ENCODE measurements at places on chromosomes 1 and 21.

DNA sequence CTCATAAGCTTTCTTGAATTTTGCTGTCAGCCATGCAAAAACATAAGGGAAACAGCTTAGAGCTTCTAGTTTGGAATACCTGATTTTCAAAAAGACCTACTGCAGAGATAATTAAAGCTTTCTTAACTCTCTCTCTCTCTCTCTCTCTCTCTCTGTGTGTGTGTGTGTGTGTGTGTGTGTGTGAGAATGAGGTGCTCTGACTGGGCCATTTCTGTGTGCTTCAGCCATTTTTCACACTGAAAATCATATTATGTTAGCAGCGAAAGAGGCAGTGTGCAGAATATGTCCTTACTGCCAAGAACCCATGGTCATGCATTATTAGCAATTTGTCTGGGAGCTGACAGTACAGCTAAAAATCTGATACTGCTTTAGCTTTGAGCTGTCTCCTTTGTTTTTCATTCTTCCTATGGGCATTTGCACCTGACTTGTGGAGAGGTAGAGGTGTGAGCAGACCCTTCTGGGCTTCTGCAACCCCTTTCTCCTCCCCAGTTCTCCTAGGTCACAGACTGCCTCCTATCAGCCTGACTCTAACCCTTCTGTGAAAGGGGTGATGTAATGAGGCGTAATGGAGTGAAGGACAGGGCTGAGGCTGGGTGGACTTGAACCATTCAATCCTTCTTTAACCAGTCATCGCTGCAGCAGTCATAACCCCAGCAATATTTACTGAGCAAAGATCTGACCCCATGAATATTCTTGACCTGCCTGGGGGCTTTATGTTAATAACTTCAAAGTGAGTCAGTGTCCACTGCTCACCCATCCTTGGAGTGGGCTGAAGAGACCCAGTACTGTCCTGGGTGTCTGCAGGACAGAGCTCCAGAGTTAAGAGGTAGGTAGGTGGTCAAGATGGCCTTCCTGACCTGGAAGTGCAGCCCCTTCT lies 61.2 kb downstream of the SYT6 start:
- H3K4me1 ChIP-seq = peaks cover 4% of the 10 kb centered on the region
- H3K27ac ChIP-seq = no peak overlapping the region
- no peaks in the 10 kb centered on the region for H3K36me3 ChIP-seq
- H3K4me3 ChIP-seq = no peak overlapping the region
- DNase-seq = no peak

GRCh38 chr1:236176337-236177336 lies 34.3 kb downstream of the GPR137B start:
- H3K27ac ChIP-seq = peak overlapping the region; percentile 5
- no peak overlapping the region for H3K4me3 ChIP-seq
- peaks cover 15% of the 10 kb centered on the region for H3K4me1 ChIP-seq
- no peak for DNase-seq

GRCh38 chr1:16026723-16027484 lies 5.1 kb downstream of the CLCNKA start:
- peaks cover 30% of the 10 kb centered on the region for H3K27me3 ChIP-seq
- H3K27ac ChIP-seq = no peak overlapping the region
- peak; percentile 71 for DNase-seq
- H3K36me3 ChIP-seq = no peaks in the 10 kb centered on the region
- peaks cover 1% of the 10 kb centered on the region for H3K4me1 ChIP-seq

GRCh38 chr1:183808296-183809027 lies 3.5 kb downstream of the RGL1 start:
- peaks cover 6% of the 10 kb centered on the region for H3K27me3 ChIP-seq
- H3K4me3 ChIP-seq = no peak overlapping the region
- H3K4me1 ChIP-seq = peaks cover 20% of the 10 kb centered on the region
- H3K36me3 ChIP-seq = no peaks in the 10 kb centered on the region

DNA sequence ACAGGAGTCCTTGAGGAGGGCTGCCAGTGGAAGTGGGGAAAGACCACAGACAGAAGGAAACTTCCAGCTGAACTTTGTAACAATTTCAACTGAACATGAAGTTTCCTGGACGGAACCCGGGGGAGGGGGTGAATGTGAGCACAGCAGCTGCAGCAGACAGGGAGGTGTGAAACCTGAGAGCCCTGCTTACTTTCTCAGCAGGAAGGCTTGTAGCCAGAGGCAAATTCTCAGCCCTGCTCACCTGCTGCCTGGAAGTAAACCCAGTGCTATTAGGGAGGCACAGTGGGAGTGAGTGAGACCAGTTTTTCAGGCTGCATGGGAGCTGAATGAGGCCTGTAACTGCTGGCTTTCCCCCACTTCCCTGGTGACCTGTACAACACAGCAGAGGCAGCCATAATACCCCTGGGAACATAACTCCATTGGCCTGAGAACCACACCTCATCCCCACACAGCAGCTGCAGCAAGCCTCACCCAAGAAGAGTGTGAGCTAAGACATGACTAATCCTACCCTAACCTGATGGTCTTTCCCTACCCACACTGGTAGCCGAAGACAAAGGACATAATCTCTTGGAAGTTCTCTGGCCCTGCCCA lies 9.6 kb upstream of the SPRR2F start:
- H3K4me1 ChIP-seq = peaks cover 30% of the 10 kb centered on the region
- H3K4me3 ChIP-seq = no peak overlapping the region
- no peak for DNase-seq
- H3K27me3 ChIP-seq = no peaks in the 10 kb centered on the region
- H3K27ac ChIP-seq = peak overlapping the region; percentile 96

DNA sequence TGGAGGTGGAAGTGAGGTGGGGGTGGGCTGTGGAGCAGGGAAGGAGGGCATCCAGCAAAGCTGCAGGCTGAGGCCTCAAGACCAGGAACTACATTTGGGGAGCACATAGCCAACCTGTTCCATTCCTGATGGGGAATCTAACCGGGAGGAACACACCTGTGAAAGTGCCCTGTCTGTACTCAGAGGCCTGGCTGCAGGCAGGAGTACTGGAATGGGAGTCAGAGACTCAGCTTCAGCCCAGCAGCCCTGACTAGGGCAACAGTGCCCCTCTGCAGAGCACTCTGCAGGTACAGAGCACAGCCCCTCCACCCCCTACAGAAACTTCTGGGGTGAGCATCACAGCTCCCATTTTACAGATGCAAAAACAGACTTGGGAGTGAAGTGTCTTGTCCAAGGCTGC lies 126.4 kb downstream of the DMRTB1 start:
- peaks cover 17% of the 10 kb centered on the region for H3K27me3 ChIP-seq
- peaks cover 6% of the 10 kb centered on the region for H3K4me1 ChIP-seq
- DNase-seq = no peak
- H3K4me3 ChIP-seq = no peak overlapping the region

DNA sequence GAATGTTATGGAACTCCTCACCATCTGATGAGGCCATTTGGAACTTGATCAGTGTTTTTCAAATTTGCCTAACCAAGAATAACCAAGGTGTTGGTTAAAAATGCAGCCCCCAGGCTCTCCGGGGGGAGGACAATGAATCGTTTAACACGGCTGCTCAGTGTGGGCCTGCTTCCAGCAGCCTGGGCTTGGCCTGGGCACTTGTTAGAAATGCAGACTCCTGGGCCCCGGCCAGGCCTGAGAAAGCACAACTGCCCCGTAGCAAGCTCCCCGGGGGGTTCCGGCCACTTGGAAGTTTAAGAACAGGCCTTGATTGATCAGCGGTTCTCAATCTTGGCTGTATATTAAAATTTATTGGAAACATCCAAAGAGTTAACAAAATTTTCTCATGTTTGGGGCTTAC lies 22.8 kb upstream of the C2CD2 start:
- no peaks in the 10 kb centered on the region for H3K4me1 ChIP-seq
- H3K36me3 ChIP-seq = no peaks in the 10 kb centered on the region
- H3K27me3 ChIP-seq = no peaks in the 10 kb centered on the region
- DNase-seq = no peak

DNA sequence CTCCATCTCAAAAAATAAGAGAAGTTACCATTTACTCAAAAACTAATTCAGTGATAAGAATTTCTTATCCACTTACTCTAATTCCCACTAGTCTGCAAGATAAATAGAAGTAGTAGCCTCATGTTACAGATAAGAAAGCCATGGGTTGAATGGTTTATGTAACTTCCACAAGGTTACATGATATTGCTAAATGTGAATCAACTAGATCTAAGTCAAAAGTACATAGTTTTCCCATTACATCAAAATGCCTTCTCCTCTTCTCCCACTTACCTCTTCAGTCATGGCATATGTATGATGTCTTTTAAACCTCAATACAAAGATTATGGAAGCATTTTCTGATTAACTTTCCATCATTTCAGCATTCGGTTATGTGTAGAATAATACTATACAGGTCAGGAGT lies 108.5 kb downstream of the ASH1L start:
- no peak for DNase-seq
- H3K36me3 ChIP-seq = peaks cover 23% of the 10 kb centered on the region
- no peaks in the 10 kb centered on the region for H3K27me3 ChIP-seq

DNA sequence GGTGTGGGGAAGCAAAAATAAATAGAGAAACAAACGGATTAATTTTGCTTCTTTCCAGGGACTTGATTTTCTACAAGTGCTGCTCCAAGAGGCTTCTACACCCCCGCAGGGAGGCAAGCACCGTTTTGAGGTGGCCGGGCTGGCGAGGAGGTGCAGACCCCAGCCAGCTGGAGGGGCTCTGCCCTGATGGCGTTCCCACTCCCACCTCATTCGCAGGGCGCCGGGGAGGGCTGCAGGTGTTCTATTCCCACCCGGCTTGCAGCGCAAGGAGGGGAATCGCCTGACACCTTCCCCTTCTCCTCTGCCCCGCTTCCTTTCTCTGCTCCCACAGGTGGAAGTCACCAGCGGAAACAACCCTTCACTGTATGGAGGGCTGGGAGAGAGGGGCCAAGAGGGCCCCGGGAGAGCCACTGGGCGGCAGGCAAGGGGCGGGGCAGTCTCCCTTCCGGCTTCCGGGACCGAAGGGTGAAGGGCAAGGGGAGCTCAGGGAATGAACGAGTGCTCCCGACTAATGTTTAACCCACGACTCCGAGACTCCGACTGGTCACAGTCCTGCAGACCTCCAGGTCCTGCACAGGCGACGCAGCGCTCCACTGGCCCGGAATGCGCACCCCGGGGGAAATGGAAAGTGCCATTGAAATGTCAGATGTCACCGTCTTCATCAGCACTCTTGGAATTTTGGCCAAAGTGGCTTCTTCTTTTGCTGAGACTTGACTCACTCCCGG lies 29.1 kb downstream of the TEX35 start:
- H3K4me1 ChIP-seq = peaks cover 22% of the 10 kb centered on the region
- peak; percentile 62 for DNase-seq
- H3K36me3 ChIP-seq = peaks cover 3% of the 10 kb centered on the region
- H3K27me3 ChIP-seq = peaks cover 3% of the 10 kb centered on the region
- H3K4me3 ChIP-seq = peak overlapping the region; percentile 90

GRCh38 chr1:197130677-197131304 lies 15.7 kb downstream of the ASPM start:
- H3K4me3 ChIP-seq = no peak overlapping the region
- H3K27ac ChIP-seq = no peak overlapping the region
- no peaks in the 10 kb centered on the region for H3K27me3 ChIP-seq
- no peak for DNase-seq
- peaks cover 4% of the 10 kb centered on the region for H3K4me1 ChIP-seq

GRCh38 chr1:234756066-234756774 lies 146.2 kb upstream of the IRF2BP2 start:
- no peak overlapping the region for H3K4me3 ChIP-seq
- no peaks in the 10 kb centered on the region for H3K36me3 ChIP-seq
- H3K27ac ChIP-seq = no peak overlapping the region
- no peaks in the 10 kb centered on the region for H3K27me3 ChIP-seq
- H3K4me1 ChIP-seq = peaks cover 27% of the 10 kb centered on the region
- DNase-seq = no peak

GRCh38 chr1:17091252-17091651 lies 28.0 kb downstream of the PADI2 start:
- no peak overlapping the region for H3K27ac ChIP-seq
- H3K27me3 ChIP-seq = peaks cover 15% of the 10 kb centered on the region
- DNase-seq = no peak
- H3K36me3 ChIP-seq = no peaks in the 10 kb centered on the region

GRCh38 chr1:95086949-95087533 lies 14.3 kb upstream of the ALG14 start:
- H3K36me3 ChIP-seq = peaks cover 5% of the 10 kb centered on the region
- H3K4me3 ChIP-seq = no peak overlapping the region
- H3K4me1 ChIP-seq = peaks cover 23% of the 10 kb centered on the region
- peak overlapping the region; percentile 96 for H3K27ac ChIP-seq

DNA sequence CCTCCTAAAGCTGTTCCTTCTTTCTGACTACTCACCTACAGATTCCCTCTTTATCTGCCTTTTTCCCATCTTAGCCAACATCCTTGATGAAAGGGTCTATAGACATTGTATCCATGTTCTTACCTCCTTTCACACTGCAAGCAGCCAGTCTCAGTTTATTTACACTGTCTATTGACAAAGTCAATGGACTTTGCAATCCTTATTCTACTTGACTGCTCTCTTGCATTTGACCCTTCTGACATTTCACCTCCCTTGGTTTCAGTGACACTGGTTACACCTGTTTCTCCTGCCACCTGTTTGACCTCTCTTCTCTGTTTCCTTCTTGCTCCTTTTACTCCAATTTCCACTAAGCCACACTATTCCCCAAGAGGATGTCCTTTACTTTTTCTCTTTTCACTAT lies 224.0 kb upstream of the SNX7 start:
- H3K36me3 ChIP-seq = peaks cover 3% of the 10 kb centered on the region
- H3K27me3 ChIP-seq = no peaks in the 10 kb centered on the region
- DNase-seq = no peak
- H3K27ac ChIP-seq = peak overlapping the region; percentile 72
